ENCODE measurements at places on chromosomes 11 and 22. TPM values are rescaled to one million over a fixed set of nuclear protein-coding genes. Genes with fewer than 3 reads are reported as not detected.

The CD6 gene
- 0.70 TPM for total RNA-seq

- DNase-seq: no peak
Observed at GRCh38 chr22:30689622-30690021, 5.1 kb upstream of the OSBP2 start.

GRCh38 chr11:126800009-126800408, 200.6 kb downstream of the KIRREL3 start:
- no peak for DNase-seq

- no peak for DNase-seq
Observed at GRCh38 chr11:15186146-15186545, 71.4 kb downstream of the INSC start.

DNA sequence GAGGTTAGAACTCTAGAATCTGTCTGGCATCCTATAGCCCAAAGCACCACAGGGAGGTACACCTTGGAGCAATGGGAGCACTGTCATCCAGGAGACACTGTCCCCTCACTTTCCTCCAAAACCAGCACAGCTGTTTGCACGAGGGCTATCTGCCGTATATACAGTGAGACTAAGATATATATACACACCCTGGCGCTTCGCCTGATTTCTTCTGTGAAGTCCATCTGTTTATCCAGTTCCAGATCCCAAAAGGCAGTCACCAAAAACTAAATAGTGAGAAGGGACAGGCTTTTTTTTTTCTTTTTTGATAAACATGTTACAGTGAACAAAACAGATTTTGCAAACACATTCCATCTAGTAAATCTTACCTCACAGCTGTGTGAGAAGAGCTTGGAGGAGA, 68.5 kb downstream of the ARFGAP2 start:
- DNase-seq: no peak
